Glutamatergic neuron (in vitro differentiated cells): ENCODE measurements at places on chromosomes 3 and 15.

DNA sequence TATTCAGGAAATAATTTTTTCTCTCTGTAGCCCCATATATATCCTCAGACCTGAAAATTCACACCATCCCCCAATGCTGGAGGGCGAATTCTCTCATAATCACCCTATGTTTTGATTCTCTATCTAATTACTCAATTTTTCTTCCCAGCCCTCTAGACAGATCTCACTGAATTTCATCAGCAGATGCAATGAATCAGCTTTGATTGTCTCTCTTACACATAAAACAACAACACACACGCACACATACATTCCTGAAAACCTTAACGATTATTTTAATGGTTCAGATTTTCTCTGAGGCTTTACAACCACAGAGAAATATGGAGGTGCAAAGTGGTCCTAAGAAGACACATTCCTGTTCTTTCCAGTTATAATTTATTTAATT, 11.1 kb downstream of the RBMS3 start:
- no peak for DNase-seq

DNA sequence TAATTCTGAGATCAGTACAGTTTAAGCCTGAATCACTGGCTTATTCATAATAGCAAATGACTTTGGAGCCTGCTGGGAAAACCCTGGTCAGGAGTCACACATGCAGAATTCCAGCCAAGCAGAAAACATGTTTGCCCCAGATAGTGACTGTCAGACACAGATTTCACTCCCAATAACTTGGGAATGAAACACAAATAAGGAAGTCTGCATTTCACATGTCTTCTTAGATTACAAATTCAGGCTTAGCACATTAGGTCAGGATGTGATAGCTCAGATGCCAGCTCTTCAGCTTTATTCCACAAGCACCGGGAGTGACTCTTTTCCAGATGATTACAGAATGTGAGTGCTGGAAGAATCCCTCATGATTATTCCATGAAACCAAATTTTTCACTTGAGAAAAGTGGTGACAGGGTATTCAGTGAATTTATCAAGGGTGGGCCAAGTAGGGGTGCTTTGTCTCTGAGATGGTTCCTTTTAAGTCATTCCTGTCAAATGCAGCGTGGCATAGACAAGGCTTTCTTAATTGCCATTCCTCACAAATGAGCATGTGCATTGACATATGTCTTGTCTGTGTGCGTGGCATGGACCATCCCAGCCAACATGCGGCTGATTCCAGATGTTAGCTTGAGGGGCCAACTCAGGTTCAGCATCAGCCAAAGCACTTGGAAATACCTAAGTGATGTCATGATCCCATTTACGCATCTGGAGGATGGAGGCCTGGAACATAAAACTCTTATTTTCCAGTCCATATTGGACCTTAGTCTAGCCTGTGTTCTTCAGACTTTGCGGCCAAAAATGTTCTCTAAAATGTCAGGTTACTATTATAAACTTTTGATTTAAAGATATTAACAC, 191.0 kb downstream of the EPHB1 start:
- DNase-seq = no peak

GRCh38 chr15:88619796-88620195, 1.3 kb upstream of the AEN start:
- no peak for DNase-seq

DNA sequence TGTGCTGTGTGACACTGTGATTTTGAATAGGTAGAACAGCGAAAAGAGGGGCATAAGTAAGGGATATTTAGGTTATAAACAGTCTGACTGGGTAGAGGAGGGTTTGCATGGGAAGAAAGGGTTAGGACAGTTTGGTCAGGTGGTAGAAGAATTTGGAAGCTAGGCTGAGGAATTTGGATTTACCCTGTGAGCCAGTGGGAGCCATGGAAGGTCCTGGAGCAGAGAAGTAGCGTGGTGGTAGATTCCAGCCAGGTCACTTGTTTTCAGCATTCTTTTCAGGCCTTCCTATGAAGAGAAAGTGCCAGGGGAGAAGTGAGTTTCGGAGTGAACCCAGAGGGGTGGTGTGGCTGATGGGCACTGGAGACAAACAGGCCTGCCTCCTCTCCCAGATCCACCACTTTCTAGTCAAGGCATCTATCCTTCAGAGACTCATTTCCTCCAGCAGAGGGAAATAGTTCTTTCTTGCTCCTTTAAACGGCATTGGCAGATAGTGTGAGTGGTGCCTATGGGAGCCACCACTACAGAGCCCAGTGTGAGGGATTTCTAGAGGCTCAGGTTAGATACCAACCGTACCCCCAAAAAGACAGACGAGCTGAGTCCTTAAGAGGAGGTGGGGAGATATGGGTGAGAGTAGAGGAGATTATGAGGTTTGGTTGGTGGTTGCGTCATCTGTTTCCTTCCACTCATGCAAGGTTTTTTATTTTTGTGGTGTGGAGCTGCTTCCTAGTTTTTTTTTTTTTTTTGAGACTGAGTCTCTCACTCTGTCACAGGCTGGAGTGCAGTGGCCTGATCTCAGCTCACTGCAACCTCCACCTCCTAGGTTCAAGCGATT, 21.2 kb downstream of the PXK start:
- no peak for DNase-seq

- DNase-seq = no peak
Measured at GRCh38 chr3:184914628-184915027, 102.7 kb downstream of the VPS8 start.

DNA sequence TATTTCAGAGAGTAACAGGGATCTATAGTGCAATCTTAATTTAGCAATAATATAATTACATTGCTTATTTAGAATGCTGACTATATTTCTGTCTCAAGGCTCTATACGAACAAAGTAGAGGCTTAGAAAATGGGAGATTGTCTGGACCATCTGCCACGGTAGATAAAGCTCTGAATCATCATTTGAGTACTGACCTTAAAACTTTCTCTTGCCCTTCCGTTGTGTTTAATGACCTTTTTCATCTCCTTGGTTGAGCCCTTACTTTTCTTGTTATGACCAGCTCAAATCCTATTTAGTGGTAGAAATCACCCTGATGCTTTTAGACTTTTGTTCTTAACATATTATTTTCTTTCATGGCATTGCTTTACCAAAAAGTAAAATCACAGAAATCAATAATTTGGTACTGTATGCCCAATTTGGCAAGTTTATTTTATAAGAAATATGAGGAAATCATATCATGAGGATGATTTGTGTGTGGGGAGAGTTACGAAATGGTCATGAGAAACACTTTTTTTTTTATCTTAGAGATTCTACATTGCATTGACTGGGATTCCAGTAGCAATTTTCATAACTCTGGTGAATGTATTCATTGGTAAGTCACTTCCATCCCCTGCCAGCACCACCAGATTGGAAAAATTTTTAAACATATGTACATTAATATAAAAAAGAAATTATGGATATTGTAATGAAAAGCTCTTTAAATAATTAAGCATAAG, 11.0 kb downstream of the NDUFB5 start:
- no peak for DNase-seq

DNA sequence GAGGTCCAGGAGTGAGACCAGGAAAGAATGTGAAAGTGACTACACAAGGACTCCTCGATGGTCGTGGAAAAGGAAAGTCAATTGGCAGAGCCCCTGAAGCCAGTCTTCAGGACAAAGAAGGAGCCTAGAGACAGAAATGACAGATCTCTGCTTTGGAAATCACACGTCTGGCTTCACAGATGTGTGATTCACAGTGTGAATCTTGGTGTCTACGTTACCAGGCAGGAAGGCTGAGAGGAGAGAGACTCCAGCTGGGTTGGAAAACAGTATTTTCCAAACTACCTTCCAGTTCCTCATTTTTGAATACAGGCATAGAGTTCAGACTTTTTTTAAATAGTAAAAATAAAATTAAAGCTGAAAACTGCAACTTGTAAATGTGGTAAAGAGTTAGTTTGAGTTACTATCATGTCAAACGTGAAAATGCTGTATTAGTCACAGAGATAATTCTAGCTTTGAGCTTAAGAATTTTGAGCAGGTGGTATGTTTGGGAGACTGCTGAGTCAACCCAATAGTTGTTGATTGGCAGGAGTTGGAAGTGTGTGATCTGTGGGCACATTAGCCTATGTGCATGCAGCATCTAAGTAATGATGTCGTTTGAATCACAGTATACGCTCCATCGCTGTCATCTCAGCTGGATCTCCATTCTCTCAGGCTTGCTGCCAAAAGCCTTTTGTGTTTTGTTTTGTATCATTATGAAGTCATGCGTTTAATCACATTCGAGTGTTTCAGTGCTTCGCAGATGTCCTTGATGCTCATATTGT, 6.0 kb downstream of the CCR2 start:
- no peak for DNase-seq

GRCh38 chr3:168040607-168041208, 55.0 kb downstream of the GOLIM4 start:
- no peak for DNase-seq

- no peak for DNase-seq
Measured at GRCh38 chr15:69530991-69531664, 78.5 kb downstream of the RPLP1 start.

DNA sequence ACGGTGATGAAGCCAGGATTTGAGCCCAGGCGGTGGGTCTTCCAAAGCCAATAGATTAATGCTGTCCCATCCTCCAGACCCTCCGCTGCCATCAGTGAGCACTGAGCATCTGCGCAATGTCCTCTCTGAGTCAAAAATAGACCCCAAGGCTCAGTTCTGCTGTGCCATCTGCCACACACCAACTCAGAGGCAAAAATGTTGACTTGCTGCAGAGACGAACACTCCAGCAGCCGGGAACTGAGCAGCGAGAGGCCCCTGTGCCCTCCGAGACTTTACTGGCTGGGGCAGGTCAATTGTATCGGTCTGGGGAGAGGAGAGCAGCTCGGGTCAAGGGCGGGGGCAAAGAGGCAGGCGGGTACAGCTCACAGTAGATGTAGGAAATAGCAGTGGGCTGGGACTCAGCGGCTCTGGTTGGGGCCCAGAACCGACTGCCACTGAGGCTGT, 41.5 kb upstream of the ATP2B2 start:
- no peak for DNase-seq

DNA sequence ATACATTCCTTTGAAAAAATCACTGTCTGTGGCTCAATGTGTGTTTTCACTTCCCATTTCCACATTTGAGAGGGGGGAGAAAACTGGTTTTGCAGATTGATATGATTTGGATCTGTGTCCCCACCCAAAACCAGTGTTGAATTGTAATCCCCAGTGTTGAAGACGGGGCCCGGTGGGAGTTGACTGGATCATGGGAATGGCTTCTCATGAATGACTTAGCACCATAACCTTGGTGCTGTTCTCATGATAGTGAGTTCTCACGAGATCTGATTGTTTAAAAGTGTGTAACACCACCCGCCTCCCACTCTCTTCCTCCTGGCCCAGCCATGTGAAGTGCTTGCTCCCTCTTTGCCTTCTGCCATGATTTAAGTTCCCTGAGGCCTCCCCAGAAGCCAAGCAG, 16.1 kb downstream of the TMEM207 start:
- DNase-seq = no peak

DNA sequence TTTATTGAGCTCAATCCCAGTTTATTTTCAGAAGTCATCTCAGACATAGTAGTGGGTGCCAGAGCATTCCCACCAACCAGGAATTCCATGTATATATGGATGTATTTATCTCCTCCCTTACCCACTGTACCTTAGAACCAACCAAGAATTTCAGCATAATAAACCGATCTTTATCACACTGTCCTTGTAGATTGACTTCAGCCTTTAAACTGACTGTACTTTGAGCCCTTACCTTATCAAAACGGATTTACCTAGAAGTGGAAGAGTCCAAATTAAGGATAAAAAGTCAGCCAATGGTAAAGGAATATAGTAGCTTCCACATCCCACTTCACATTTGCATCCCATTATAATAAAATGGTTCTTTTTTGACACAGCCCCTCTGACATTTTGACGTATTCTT, 37.9 kb downstream of the GATM start:
- no peak for DNase-seq

DNA sequence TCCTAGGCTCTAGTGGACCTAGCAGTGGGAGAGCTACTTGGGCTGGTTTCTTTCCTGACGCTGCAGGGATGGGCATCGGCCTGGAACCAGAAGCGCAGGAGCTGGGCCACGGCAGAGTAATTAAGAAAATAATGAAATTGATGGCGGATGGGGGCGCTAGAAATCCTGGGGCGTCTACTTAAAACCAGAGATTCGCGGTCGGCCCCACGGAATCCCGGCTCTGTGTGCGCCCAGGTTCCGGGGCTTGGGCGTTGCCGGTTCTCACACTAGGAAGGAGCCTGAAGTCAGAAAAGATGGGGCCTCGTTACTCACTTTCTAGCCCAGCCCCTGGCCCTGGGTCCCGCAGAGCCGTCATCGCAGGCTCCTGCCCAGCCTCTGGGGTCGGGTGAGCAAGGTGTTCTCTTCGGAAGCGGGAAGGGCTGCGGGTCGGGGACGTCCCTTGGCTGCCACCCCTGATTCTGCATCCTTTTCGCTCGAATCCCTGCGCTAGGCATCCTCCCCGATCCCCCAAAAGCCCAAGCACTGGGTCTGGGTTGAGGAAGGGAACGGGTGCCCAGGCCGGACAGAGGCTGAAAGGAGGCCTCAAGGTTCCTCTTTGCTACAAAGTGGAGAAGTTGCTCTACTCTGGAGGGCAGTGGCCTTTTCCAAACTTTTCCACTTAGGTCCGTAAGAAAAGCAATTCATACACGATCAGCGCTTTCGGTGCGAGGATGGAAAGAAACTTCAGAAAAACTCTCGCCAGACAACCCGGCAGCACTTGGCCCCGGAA, 6.1 kb downstream of the SOX14 start:
- DNase-seq = peak; percentile 21

DNA sequence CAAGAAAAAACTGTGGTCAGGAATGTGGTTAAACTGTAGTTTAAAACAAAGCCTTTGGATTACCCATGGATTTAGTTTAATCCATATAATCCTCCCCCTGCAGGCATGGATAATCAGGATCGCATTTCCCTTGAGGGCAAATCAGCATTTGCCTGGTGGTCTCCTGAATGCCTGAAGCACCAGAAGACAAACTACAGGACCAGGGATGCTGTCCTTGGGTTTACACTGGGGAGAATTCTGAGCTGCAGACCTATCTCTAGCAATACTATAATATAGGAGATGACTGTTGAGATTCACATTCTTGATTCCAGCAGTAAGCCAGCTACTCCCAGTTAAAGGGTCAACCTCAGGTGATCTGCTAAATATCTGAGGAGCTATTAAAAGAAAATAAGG, 10.6 kb downstream of the PIK3CB start:
- DNase-seq = no peak
